ENCODE measurements at places on chromosomes 12 and 14. TPM values are rescaled to one million over a fixed set of nuclear protein-coding genes. Genes with fewer than 3 reads are reported as not detected.

DNA sequence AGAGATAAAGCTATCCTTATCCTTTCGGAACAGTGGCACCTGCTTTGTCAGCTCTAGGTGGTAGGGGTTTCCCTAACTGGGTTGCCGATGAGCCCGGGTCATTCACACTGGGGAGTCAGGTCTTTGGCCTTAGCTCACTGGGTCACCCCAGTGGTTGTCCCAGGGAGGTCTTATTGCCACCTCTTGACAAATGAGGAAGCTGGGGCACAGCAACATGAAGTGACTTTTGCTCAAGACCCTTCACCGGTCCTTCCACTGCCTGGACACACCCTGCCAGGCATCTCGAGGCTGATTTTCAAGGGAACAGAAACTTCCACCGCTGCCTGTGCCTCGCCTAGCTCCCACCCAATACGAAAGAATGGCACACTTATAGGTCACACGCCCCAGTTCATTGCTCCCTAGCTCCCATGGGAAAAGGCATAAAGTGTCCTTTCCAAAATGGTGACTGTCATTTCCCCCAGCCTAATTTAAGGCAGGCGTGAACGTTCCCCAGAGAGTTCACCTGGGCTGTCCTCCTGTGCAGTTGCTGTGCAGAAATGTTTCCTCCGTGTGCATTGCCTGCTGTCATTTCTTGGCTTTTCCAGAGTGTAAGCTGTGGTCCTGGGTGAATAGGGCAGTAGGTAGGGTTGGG lies 156.1 kb upstream of the CCND2 start:
- no peak overlapping the region for H3K27ac ChIP-seq
- H3K27me3 ChIP-seq = no peaks in the 10 kb centered on the region
- H3K36me3 ChIP-seq = no peaks in the 10 kb centered on the region
- peaks cover 9% of the 10 kb centered on the region for H3K4me1 ChIP-seq

- H3K4me1 ChIP-seq = no peaks in the 10 kb centered on the region
- no peak overlapping the region for H3K27ac ChIP-seq
- DNase-seq = no peak
- H3K27me3 ChIP-seq = no peaks in the 10 kb centered on the region
Observed at GRCh38 chr12:58286353-58286752, 345.0 kb downstream of the ATP23 start.

DNA sequence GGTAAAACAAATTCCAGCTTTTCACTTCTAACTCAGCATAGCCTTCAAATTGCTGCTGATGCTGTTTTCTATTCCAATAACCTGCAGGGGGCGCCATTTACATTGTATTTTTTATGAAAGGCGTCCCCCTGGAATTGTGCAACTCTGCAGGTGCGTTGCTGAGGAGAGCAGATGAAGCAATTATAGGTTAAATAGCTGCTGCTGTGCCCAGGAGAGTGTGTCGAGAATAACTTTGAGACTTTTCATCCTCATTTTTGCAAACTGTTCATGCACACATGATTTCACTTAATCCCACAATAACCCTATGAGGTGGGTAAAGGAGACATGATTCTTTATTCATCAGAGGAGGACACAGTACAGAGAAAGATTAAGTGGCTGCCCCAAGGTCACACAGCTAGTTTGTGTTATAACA lies 75.7 kb downstream of the MYRFL start:
- H3K4me3 ChIP-seq = no peak overlapping the region
- H3K27ac ChIP-seq = no peak overlapping the region
- DNase-seq = peak; percentile 69
- H3K36me3 ChIP-seq = no peaks in the 10 kb centered on the region

GRCh38 chr14:99747582-99748330 lies 45.5 kb upstream of the EML1 start:
- no peaks in the 10 kb centered on the region for H3K27me3 ChIP-seq
- peak overlapping the region; percentile 79 for H3K27ac ChIP-seq
- H3K36me3 ChIP-seq = no peaks in the 10 kb centered on the region
- no peak overlapping the region for H3K4me3 ChIP-seq
- no peak for DNase-seq
- H3K4me1 ChIP-seq = peaks cover 34% of the 10 kb centered on the region

GRCh38 chr12:78232756-78233155 lies 402.1 kb downstream of the NAV3 start:
- no peak overlapping the region for H3K4me3 ChIP-seq
- H3K27me3 ChIP-seq = no peaks in the 10 kb centered on the region
- H3K4me1 ChIP-seq = no peaks in the 10 kb centered on the region

GRCh38 chr12:89384050-89384758 lies 31.9 kb upstream of the DUSP6 start:
- H3K4me3 ChIP-seq = peak overlapping the region; percentile 7
- DNase-seq = peak; percentile 42
- H3K4me1 ChIP-seq = peaks cover 32% of the 10 kb centered on the region

DNA sequence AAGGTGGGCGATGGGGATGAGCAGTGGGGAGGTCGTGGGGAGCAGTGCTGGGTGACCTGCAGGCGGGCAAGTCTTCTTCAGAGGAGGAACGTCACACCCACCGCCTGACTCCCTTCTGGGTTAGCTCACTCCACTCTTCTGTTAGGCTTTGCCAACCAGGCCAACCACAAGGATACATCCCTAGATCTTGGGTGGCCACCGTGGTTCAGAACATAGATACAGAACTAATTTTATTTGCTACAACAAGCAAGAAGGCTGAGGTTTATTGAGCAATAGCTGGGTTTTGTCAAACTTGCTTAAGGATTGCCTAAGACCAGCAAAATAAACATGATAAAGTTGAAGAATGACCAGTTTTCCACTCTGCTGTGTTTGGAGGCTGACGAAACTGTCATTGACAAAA lies 109.4 kb downstream of the DACT1 start:
- DNase-seq = peak; percentile 38
- peaks cover 5% of the 10 kb centered on the region for H3K4me1 ChIP-seq
- H3K27ac ChIP-seq = no peak overlapping the region
- H3K4me3 ChIP-seq = no peak overlapping the region
- no peaks in the 10 kb centered on the region for H3K27me3 ChIP-seq

DNA sequence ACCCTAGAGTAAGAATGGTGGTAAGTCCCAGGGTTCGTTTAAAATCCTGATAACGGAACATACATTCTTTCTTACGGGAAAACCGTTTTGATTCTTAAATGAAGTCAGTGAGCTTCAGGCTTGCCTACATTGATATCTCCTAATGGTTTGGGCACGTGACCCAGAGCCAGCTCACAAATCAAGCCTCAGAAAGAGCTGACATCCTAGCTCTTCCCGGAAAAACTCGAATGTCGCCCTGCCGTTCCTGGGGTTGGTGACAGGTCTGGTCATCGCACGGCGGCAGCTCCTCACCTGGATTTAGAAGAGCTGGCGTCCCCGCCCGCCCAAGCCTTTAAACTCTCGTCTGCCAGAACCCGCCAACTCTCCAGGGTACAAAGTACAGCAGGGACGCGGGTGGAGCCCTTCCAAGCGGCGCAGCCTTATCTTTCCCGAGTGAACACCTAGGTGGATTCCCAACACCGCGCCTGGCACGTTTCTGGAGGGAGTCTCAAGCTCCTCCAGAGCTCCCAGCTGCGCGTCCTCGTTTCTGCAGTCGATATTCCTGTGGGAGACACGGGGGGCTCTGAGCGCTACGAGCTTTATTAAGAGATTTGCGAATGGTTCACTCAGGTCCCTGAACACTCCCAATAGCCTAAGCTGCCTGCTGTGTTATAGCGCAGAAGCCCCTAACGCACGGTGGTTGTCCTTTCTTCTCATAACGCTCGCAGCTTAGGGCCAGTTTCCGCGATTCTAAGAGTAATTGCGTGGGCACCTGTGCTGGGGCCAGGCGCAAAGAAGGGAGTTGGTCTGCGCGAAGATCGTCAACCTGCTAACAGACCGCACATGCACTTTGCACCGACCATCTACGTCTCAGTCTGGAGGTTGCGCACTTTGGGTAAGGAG lies at the start of gene SSTR1:
Gene SSTR1, plus strand, starts transcription at position 169 of the 882 bp plus-strand sequence. CDS start 1,486 bp downstream, outside the sequence.
- H3K27ac ChIP-seq = no peak within 1 kb of the TSS
- no peak for DNase-seq
- peaks cover 30% of the 10 kb centered on the region for H3K4me1 ChIP-seq
- H3K4me3 ChIP-seq = peak within 1 kb of the TSS; percentile 56
- H3K27me3 ChIP-seq = peaks cover 23% of the 10 kb centered on the region
- H3K36me3 ChIP-seq = no peaks in the 10 kb centered on the region

Gene GTF2A1
- total RNA-seq = 29.9 TPM

Gene CLEC1B
- not detected for total RNA-seq

Gene PNMA1
- 29.7 TPM for total RNA-seq

Gene RTRAF
- 199 TPM for total RNA-seq

Gene ADSS1
- 143 TPM for total RNA-seq
